ENCODE measurements at places on chromosomes 1 and 21. TPM values are rescaled to one million over a fixed set of nuclear protein-coding genes. Genes with fewer than 3 reads are reported as not detected.

Gene HFM1
- not detected for total RNA-seq

GRCh38 chr1:90174246-90174645 lies 179.3 kb downstream of the ZNF326 start:
- DNase-seq = no peak
- H3K27ac ChIP-seq = no peak overlapping the region
- H3K27me3 ChIP-seq = peaks cover 7% of the 10 kb centered on the region
- no peak overlapping the region for H3K4me3 ChIP-seq
- no peaks in the 10 kb centered on the region for H3K36me3 ChIP-seq
- H3K4me1 ChIP-seq = no peaks in the 10 kb centered on the region

Gene RNU1-3
- total RNA-seq = 2,477 TPM

DNA sequence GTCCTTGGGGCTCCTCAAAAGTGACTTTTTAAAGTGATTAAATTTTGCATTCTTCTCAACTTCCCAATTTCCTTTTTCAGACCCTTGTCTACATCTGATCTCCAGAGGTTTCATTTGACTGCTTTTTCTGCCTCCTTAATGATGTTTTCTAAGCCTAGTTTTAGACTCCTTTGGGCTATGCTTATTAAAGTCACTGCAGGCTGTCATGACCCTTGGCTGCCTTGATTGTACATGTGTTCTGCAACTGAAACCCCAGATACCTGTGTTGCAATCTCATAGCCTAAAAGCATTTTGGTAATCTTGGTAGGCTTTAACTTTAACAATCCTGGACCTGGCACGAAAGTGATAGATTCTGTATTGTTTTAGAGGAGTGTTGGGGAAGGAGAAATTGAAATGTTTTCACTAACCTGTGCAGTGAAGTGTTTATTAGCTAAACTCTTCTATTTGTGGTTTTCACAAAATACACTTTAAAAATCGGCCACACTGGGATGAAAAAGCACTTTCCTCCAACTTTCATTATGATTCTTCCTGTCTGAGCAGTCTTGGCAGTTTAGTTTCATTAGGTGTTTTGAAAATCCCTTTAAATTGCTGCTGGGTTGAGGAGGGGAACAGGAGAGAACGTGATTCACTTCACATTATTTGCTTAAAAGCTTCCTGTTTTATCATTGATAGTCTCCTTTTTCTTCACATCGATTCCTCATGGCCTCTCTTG lies 4.9 kb downstream of the MACO1 start:
- no peak for DNase-seq
- H3K4me3 ChIP-seq = peak overlapping the region; percentile 63
- no peaks in the 10 kb centered on the region for H3K27me3 ChIP-seq
- H3K27ac ChIP-seq = peak overlapping the region; percentile 76
- H3K4me1 ChIP-seq = peaks cover 53% of the 10 kb centered on the region

Gene LCE2B
- not detected for total RNA-seq

Measured in activated CD4-positive, alpha-beta T cell treated with anti-CD3 and anti-CD28 coated beads, Interleukin-2, amount 10 ng/mL, durations not matched to agents 7 days and 5 days (primary cell).